H9 (cell line): ENCODE measurements at places on chromosomes 7 and 10. TPM values are rescaled to one million over a fixed set of nuclear protein-coding genes. Genes with fewer than 3 reads are reported as not detected.

Gene CALCR
- 0.44 and 0.52 TPM in 2 replicates for total RNA-seq

DNA sequence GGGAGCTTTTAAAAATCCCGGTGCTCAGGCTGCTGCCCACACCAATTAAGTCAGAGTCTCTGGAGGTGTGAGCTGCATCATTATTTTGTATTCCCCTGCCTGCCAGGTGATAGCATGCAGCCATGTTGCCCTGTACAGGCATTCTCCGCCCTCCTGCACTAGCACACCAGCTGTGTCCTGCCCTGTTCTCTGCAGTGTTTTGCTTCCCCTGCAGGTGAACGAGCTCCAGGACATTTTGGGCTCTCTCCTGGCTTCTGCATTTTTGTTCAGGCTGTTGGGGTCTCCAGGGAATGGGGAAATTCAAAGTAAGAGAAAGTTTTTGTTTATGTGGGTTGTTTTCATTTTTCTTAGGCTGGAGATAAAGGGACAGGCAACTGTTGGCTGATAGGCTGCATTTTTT is 271.0 kb upstream of the COBL start:
- no peaks in the 10 kb centered on the region for H3K36me3 ChIP-seq
- no peaks in the 10 kb centered on the region for H3K4me1 ChIP-seq
- H3K27me3 ChIP-seq: no peaks in the 10 kb centered on the region
- H3K27ac ChIP-seq: no peak overlapping the region
- no peak overlapping the region for H3K4me3 ChIP-seq

GRCh38 chr7:95840953-95841950 is 68.9 kb downstream of the DYNC1I1 start:
- H3K27me3 ChIP-seq: no peaks in the 10 kb centered on the region
- H3K4me3 ChIP-seq: no peak overlapping the region
- H3K27ac ChIP-seq: no peak overlapping the region
- DNase-seq: peak; percentile 39
- H3K4me1 ChIP-seq: no peaks in the 10 kb centered on the region; the same call in 1 of the 2 replicates

DNA sequence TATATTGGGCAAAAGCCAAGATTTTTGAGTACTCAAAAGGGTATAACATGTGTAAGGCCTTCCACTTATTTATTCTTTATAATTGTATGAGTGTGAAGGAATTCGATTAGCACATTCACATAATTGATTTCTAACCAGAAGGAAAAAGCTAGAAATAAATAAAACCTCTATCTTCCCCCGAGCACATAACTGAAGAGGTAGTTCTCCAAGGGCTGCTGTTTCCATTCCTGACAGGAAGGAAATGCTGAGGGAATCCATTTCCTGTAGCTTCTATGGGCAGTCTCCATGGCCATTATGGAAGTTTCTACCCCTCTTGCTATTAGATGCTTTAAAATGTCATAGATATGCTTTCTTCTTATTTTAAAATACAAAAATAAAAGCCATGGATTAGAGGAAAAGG is 70.5 kb upstream of the ABCB5 start:
- DNase-seq: no peak
- no peaks in the 10 kb centered on the region; the same call in 2 of the 3 replicates for H3K36me3 ChIP-seq
- H3K4me1 ChIP-seq: peaks cover 3% of the 10 kb centered on the region; the same call in 1 of the 2 replicates
- H3K4me3 ChIP-seq: no peak overlapping the region
- H3K27me3 ChIP-seq: no peaks in the 10 kb centered on the region

Gene EZH2
- total RNA-seq: 39.4 and 41.3 TPM in 2 replicates

DNA sequence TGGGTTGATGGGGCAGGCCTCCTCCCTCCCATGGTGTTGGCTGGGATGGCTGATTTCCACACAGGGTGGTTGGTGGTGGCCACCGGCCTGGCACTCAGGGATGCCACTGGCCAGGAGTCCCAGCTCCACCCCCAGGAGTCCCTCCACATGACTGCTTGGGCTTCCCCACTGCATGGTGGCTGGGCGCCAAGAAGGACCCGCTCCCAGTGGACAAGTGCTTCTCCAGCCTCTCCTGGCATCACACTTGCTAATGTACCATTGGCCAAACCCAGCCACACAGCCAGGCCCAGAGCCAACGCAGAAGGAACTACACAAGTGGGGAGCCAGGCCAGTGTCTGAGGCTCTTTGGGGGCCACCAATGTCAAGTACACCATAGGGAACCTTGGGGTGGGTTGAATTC is 73.6 kb upstream of the DNAAF5 start:
- peaks cover 6% of the 10 kb centered on the region; the same call in 2 of the 3 replicates for H3K36me3 ChIP-seq

- DNase-seq: no peak
- no peaks in the 10 kb centered on the region for H3K36me3 ChIP-seq
- peaks cover 3% of the 10 kb centered on the region; the same call in 1 of the 2 replicates for H3K4me1 ChIP-seq
- H3K4me3 ChIP-seq: no peak overlapping the region
Observed at GRCh38 chr10:14001298-14002040, 329.3 kb downstream of the FRMD4A start.

GRCh38 chr10:130867446-130868194 is 443.9 kb downstream of the TCERG1L start:
- no peak overlapping the region for H3K27ac ChIP-seq
- DNase-seq: no peak
- no peaks in the 10 kb centered on the region; the same call in 1 of the 2 replicates for H3K27me3 ChIP-seq
- H3K4me1 ChIP-seq: no peaks in the 10 kb centered on the region
- H3K36me3 ChIP-seq: no peaks in the 10 kb centered on the region

- H3K4me3 ChIP-seq: no peak overlapping the region
- no peak overlapping the region for H3K27ac ChIP-seq
- H3K4me1 ChIP-seq: no peaks in the 10 kb centered on the region
- DNase-seq: no peak
Observed at GRCh38 chr10:109765838-109766237, 157.5 kb downstream of the XPNPEP1 start.

Gene PAX2
- not detected in 2 replicates for total RNA-seq

DNA sequence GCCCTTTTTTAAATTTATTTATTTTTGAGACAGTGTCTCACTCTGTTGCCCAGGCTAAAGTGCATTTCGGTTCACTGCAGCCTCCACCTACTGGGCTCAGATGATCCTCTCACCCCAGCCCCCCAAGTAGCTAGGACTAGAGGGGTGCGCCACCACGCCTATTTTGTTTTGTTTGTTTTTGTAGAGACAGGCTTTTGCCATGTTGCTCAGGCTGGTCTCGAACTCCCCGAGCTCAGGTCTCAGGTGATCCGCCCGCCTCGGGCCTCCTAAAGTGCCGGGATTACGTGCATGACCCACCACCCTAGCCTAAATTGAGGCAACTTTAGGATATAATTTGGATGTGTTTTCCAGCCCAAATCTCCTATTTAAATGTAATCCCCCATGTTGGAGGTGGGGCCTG is 805 bp downstream of the ZNF736 start:
- no peaks in the 10 kb centered on the region for H3K27me3 ChIP-seq
- no peak overlapping the region for H3K4me3 ChIP-seq
- DNase-seq: no peak
- H3K36me3 ChIP-seq: peaks cover 17% of the 10 kb centered on the region
- no peaks in the 10 kb centered on the region for H3K4me1 ChIP-seq
- H3K27ac ChIP-seq: no peak overlapping the region

DNA sequence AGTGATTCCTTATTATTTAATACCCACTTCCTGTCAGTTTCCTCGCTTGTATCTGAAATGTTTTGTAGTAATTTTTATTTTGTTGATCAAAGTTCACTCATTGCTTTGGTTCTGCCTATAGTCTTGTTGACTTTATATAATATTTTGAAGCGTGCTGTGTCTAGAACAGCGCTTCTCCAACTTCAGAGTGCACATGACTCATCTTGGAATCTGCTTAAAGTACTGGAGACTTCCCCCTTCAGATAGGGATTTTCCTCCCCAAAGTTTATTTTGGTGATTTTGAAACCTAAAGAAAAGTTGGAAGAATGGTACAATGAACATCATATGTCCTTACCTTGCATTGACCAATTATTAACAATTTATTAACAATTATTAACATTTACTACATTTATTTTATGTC is 5.8 kb downstream of the COMTD1 start:
- no peaks in the 10 kb centered on the region for H3K27me3 ChIP-seq
- no peak overlapping the region for H3K4me3 ChIP-seq
- no peak for DNase-seq
- H3K27ac ChIP-seq: no peak overlapping the region
- peaks cover 74% of the 10 kb centered on the region for H3K36me3 ChIP-seq

Gene CTAGE8
- total RNA-seq: 4.9 and 5.1 TPM in 2 replicates
